Osteoblast (primary cell): ENCODE measurements at places on chromosomes 5 and 9. TPM values are rescaled to one million over a fixed set of nuclear protein-coding genes. Genes with fewer than 3 reads are reported as not detected.

IL4 gene
- total RNA-seq: not detected in 2 replicates

OR1Q1 gene
- total RNA-seq: under 0.01 TPM in 1 of 2 replicates, not detected in the other

EQTN gene
- total RNA-seq: not detected in 2 replicates

NIPAL4 gene
- 0.36 TPM in 1 of 2 replicates, not detected in the other for total RNA-seq

TXNDC8 gene
- total RNA-seq: not detected in 2 replicates

CTXN3 gene
- total RNA-seq: not detected in 2 replicates

NIM1K gene
- total RNA-seq: 0.88 and 1.1 TPM in 2 replicates

GLE1 gene
- 17.1 and 19.2 TPM in 2 replicates for total RNA-seq

C7 gene
- total RNA-seq: 0.36 and 0.88 TPM in 2 replicates

PCDHA9 gene
- total RNA-seq: 0.29 and 0.36 TPM in 2 replicates

SPATA31E1 gene
- total RNA-seq: under 0.01 TPM in 1 of 2 replicates, not detected in the other

PLPP7 gene
- total RNA-seq: 16.3 and 18.0 TPM in 2 replicates

RNF183 gene
- total RNA-seq: not detected in 2 replicates

BNC2 gene
- total RNA-seq: 51.3 and 53.9 TPM in 2 replicates

LCN15 gene
- not detected in 2 replicates for total RNA-seq

C5orf58 gene
- not detected in 2 replicates for total RNA-seq

IRX2 gene
- 5.3 and 7.2 TPM in 2 replicates for total RNA-seq

C1QTNF2 gene
- total RNA-seq: under 0.01 TPM in 1 of 2 replicates, not detected in the other

MAMDC2 gene
- 1.4 and 1.5 TPM in 2 replicates for total RNA-seq

TMEM267 gene
- total RNA-seq: 17.4 and 18.6 TPM in 2 replicates

COL27A1 gene
- 10.1 and 11.8 TPM in 2 replicates for total RNA-seq

LRRC19 gene
- under 0.01 TPM in 2 replicates for total RNA-seq

SLC28A3 gene
- 0.59 and 0.72 TPM in 2 replicates for total RNA-seq

C5orf52 gene
- not detected in 2 replicates for total RNA-seq

GABBR2 gene
- under 0.01 and 0.88 TPM in 2 replicates for total RNA-seq

PCDHB12 gene
- 0.59 and 0.72 TPM in 2 replicates for total RNA-seq

SHISAL2B gene
- not detected in 2 replicates for total RNA-seq

SOHLH1 gene
- total RNA-seq: not detected in 2 replicates

CDO1 gene
- 8.0 and 8.3 TPM in 2 replicates for total RNA-seq

ANKRD33B gene
- 5.1 and 5.6 TPM in 2 replicates for total RNA-seq

ADGRV1 gene
- under 0.01 TPM in 1 of 2 replicates, not detected in the other for total RNA-seq

FAM114A2 gene
- 31.8 and 40.9 TPM in 2 replicates for total RNA-seq

OR1J2 gene
- 0.29 TPM in 1 of 2 replicates, not detected in the other for total RNA-seq

SELENOP gene
- 171 and 198 TPM in 2 replicates for total RNA-seq

DHX29 gene
- total RNA-seq: 36.8 and 38.4 TPM in 2 replicates

PCDHA4 gene
- 0.72 and 0.88 TPM in 2 replicates for total RNA-seq

FOXD4L6 gene
- under 0.01 TPM in 1 of 2 replicates, not detected in the other for total RNA-seq

HBEGF gene
- total RNA-seq: 1.8 and 2.5 TPM in 2 replicates

AQP7 gene
- total RNA-seq: 0.59 TPM in 1 of 2 replicates, not detected in the other

IL5 gene
- not detected in 2 replicates for total RNA-seq
